ENCODE measurements at places on chromosomes 7 and 10.
A peak's percentile ranks its signal among the peaks of the same experiment; 100 is the strongest.

GRCh38 chr7:45696476-45696875 is 122.3 kb downstream of the ADCY1 start:
- peak; percentile 1 for DNase-seq

DNA sequence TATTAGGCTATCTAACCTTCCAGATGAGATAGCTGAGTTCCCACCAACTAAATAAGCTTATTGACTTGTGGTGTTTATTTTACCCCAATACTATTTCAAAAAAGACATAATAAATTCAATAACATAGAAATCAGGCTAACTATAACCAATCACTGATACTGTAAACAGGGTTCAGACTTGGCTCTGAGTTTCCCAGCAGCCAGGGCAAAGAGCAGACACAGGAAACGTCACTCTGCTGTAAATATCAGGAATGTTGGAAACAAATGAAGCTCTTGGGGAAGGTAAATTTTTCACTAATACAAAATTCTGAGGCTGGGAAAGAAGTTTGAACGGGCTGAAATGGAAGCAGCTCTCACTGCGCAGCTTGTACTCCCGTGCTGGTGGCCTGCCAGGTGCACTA is 114.6 kb downstream of the GALNT11 start:
- DNase-seq, result no peak

GRCh38 chr7:93923942-93924341 is 2.4 kb downstream of the GNG11 start:
- no peak for DNase-seq

GRCh38 chr7:157265051-157265450 is 71.8 kb upstream of the DNAJB6 start:
- no peak for DNase-seq

DNA sequence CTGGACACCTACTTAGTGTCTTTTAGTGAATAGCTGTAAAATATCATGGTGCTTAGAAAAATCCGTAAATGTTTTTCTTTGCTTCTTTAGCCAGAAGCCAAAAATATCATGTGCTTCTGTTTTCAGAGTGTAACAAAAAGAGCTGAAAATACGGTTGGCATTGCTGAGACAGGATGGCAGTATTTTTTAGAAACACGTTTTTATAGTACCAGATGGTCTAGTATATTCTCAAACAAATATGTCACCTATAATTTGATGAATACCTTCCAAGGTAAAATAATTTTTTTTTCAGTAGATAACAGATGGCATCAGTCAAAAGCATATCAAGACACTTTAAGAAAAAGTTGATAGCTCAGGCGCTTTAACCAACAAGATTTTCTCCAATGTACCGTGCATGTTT is 326.6 kb downstream of the PHF14 start:
- DNase-seq, result no peak

- peak; percentile 42 for DNase-seq
Observed at GRCh38 chr10:118832241-118832651, 77.5 kb upstream of the CACUL1 start.

DNA sequence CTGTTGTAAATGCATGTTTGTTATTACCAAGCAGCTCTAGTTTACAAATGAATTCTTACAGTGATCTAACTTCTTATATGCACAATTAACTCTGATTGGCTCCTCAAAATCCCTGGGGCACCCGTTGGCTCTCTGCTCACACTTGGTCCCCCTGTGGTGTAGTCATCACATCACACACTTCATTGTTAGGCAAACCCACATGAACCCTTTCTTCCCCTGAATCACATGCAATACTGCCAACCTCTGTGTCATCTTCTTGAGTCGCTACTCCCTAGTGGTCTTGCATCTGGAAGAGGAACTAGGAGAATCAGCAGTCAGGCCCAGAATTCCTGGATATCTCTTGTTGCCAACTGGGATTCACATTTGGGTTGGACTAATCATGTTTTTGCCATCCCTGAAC is 73.1 kb downstream of the CD36 start:
- DNase-seq, result no peak

DNA sequence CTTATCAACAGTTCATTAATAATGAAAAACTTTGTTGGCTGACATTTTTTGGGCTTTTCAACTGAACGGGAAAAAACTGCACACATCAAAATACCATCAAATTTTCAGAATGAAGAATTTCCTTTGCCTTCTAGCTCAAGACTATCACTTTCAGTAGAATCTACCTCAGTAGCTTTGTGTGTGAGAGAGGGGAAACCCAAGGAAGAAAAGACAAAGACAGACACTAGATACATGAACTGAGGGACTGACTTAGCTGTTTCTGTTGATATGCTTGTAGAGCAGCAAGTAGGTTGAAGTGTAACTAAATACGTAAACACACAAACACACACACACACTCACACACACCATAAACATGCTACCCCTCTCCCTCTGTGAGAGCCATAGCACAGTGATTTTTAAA is 257.1 kb downstream of the CDK14 start:
- no peak for DNase-seq

GRCh38 chr7:20494566-20494965 is 120.9 kb upstream of the ABCB5 start:
- DNase-seq, result no peak

DNA sequence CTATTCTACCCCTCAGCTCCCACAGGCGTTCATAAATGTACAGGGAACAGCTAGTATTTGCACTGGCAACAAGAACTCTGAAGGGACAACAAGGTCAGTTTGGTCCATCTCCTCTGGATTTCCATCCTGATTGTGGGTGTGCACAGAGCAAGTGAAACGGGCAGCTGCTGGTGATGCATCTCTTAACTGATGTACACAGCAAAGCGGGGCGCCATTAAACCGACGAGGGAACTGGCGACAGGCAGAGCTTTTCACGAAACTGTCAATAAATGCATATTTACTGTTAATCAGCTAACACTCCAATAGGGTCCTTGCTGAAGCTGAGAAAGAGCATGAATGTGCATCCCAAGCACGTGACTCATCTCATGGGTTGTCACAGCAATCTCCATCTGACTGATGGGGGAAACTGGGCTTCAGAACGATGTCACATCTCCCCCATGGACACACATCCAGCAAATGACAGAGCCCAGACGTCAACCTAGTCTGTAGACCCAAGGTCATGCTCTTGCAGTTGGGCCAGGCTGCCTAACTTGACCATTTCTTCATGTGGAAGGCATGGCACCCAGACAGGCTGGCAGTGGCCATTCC is 54.2 kb downstream of the FAM53B start:
- no peak for DNase-seq

GRCh38 chr10:11551916-11552602 is 59.4 kb downstream of the USP6NL start:
- no peak for DNase-seq

GRCh38 chr10:112352044-112352443 is 21.9 kb upstream of the ACSL5 start:
- DNase-seq, result no peak

GRCh38 chr7:1163121-1163520 is 3.1 kb upstream of the ZFAND2A start:
- DNase-seq, result no peak
